ENCODE measurements at places on chromosomes 13 and 19. TPM values are rescaled to one million over a fixed set of nuclear protein-coding genes. Genes with fewer than 3 reads are reported as not detected.

DNA sequence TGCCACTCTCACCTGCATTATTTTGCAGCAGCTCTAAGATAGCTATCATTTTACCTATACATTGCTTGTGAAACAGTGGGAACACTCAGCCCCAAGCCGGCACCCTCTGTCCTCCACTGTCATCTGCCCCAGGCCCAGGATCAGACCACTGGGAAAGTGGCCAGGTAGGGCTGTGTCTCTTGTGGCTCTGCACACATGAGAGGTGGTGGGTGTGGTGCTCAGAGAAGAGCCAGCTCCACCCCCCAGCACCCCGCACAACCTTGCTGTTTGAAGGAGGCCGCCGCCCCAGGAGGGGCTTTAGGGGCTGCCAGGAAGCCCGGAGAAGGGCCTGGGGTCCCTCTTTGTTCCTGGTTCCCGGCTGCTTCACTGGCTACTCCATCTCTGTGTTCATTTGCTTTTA is 26.6 kb downstream of the PPP1R37 start:
- DNase-seq, result no peak

- no peak for DNase-seq
These were observed 5.0 kb downstream of the LYL1 start for GRCh38 chr19:13097463-13098258.

FCHO1 gene
- 4.2 TPM for total RNA-seq

DNA sequence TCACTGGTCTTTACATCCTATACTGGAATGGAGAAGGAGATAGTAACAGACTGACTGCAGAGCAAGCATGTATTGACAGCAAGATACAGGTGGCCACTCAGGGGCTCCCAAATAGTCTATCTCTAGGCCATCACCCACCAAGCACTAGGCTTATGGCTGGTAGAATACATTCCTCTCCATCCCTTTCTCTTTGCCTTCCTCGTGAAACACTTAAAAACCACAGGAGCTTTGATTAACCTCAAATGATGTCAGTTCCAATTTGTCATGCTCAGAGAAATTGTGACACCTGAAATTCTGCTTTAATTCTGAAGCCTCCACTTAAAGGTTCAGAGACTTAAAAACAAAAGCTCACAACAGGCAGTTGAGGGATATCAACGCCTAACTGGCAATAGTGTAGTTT is 17.2 kb downstream of the ENOX1 start:
- no peak for DNase-seq

KIR3DL1 gene
- total RNA-seq, result not detected

LGALS4 gene
- total RNA-seq, result not detected

- DNase-seq, result no peak
These were observed 2.8 kb upstream of the GSK3A start for GRCh38 chr19:42245231-42245630.

LINGO3 gene
- not detected for total RNA-seq

ATP12A gene
- total RNA-seq, result 0.14 TPM

ZIC2 gene
- not detected for total RNA-seq

- no peak for DNase-seq
These were observed at the start of gene PLIN4 for GRCh38 chr19:4518345-4519171. PLIN4 (minus strand) TSS chr19:4518486; CDS start chr19:4518272, 214 bp downstream.

EPSTI1 gene
- total RNA-seq, result 4.6 TPM

PPP1R37 gene
- total RNA-seq, result 42.5 TPM

- DNase-seq, result no peak
These were observed 27.2 kb downstream of the WASF3 start for GRCh38 chr13:26584713-26585112.

DNA sequence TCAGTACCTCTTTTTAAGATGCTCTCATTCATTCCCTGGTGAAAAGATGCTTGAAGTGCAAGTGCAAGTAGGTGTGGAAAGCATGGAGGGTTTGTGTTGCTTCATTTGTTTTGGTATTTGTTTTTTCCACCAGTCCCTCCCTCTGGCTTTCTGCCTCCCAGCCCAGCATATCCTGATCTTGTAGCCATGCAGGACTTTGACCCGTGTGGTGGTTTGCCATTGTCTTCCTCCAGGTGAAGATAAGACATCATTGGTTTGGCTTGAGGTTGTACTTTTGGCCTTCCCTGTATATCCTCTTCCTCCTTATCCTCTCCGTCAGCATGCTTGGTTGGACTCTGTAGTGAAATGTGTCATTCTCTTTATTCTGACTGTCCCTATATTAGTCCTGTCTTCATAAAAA is 9.1 kb downstream of the SPINT2 start:
- no peak for DNase-seq

DNA sequence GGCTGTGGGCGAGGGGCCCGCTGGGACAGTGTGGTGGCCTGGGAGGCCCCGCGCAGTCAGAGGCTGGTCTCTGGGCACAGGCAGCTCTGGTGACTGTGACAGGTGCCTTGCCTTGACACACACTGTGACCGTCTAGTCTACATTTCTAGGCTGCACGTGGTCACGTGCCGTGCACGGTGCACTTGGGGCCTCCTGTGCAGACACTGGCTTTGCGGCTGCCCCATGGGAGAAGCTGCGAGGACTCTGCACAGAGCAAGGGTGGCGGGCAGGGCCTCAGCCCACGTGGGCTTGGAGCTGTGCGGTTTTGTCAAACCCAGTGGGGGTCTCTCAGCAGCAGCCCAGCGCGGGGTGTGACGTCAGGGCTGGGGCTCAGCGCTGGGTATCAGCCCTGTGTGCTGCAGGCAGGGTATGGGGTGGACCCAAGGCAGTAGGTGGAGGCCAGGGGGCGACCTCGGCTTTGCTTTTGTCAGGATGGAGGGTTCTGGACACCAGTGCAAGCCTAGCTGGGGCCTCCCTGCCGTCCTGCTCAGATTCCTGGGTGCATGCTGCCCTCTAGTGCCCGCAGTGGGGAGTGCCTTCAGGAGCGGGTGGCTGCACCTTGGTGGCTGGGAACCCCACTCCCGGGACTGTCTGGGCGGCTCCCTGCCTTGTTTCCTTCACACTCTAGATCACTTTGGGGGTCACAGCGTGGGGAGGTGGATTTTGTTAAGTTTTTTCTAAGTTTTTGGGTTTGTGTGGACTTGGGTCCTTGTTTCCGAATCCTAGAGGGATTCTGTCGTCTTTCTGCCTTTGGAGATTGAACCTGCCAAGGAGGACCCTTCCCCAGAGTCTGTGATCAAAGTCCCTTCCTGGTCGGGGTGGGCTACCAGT is 62.6 kb downstream of the KDM4B start:
- DNase-seq, result no peak

GRCh38 chr13:86121881-86122280 is 322.7 kb upstream of the SLITRK6 start:
- no peak for DNase-seq

TARM1 gene
- not detected for total RNA-seq

- DNase-seq, result no peak
These were observed 5.4 kb downstream of the LINGO3 start for GRCh38 chr19:2302319-2303210.

Data from epithelial cell of proximal tubule (primary cell).